Glomerular endothelial cell (primary cell): ENCODE measurements at places on chromosomes 1 and 21.

DNA sequence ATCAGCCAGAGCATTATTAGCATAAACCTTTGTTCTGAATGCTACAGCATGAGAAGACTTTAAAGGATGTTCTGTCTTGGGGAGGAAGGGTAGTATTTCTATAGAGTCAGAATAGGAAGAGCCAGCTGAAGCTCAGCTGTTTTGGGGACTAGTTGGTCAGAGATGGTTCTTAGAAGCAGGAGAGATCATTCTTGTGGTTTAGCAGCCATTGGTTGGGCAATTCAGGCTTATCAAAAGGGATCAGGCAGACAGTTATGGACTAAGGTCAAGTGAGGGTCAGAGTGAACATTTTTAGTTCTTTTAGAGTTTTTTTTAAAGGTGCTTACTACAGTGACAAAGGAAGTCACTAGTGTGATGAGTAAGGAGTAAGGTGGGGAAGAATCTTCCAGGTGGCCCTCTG is 245.5 kb downstream of the RPS6KC1 start:
- no peak for DNase-seq

DNA sequence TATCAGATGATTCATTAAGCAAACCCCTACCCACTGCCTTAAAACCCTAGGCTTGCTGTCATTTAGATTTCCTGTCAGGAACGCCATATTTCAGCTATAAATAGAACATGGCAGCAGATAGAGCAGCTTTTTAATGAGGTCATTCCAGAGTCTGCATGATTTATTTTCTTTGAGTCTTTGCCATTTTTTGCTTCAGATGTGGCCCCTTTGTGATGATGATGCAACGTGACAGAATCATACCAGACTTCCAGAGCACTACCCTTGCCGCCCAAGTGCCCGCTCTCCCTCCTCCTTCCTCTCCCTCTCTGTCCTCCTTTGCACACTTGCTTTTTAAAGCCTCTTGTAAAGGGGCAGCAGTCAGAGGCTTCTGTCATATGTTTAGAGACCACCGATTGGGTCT is 55.5 kb upstream of the TRIM67 start:
- peak; percentile 36 for DNase-seq

- DNase-seq: no peak
These were observed 64.6 kb downstream of the BRINP2 start for GRCh38 chr1:177235350-177235749.

DNA sequence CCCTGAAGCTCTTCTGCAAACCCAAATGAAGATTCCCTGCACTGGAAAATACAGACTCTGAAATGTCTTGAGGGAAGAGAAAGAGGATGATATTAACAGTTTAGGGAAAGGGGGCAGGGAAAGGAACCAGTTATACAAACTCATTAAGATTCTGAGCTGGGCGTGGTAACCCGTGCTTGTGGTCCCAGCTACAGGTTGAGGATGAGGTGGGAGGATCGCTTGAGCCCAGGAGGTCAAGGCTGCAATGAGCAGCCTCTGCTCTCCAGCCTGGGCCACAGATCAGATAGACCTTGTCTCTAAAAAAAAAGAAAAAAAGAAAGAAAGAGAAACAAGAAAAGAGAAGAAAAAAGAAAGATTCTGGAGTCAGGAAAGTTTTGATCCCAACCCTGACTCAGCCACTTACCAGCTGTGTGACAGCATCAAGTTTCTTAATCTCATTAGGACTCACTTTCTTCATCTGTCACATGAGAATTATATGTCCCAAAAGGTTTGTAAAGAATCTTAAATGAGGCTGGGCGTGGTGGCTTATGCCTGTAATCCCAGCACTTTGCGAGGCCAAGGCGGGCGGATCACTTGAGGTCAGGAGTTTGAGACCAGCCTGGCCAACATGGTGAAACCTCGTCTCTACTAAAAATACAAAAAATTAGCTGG is 53.9 kb downstream of the OPTC start:
- no peak for DNase-seq

GRCh38 chr1:10664251-10664650 is 132.2 kb downstream of the CASZ1 start:
- DNase-seq: no peak

- DNase-seq: no peak
These were observed 10.2 kb downstream of the PTPN14 start for GRCh38 chr1:214541206-214541605.

DNA sequence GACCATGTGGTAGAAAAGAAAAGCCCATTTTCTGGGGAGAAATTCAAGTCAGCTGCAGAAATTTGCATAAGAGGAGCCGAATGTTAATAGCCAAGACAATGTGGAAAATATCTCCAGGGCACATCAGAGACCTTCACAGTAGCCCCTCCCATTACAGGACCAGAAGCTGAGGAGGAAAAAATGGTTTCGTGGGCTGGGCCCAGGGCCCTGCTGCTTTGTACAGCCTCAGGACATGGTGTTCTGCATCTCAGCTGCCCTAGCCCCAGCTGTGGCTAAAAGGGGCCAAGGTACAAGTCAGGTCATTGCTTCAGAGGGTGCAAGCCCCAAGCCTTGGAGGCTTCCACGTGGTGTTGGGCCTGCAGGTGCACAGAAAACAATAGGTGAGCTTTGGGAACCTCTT is 108.3 kb downstream of the DMRTB1 start:
- DNase-seq: no peak

DNA sequence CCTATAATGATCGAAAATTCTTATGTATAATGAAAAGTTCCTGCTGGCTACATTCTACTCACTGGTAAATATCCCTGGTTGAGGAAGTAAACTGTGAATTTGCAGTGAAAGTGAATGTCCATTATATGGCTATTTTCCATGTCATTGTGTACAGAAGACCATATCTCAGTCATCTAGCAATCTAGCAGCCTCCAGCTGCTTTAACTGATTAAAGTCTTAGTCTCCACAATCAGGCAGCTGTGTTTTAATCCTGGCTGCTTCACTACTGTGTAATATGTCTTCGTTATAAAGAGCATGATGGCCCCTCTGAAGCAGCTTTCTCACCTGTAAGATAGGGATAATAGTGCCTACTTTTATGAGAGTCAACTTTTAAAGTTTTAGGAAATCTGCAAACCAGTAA is 11.4 kb downstream of the CLCA2 start:
- no peak for DNase-seq

GRCh38 chr1:162390396-162391185 is 9.1 kb downstream of the C1orf226 start:
- no peak for DNase-seq

DNA sequence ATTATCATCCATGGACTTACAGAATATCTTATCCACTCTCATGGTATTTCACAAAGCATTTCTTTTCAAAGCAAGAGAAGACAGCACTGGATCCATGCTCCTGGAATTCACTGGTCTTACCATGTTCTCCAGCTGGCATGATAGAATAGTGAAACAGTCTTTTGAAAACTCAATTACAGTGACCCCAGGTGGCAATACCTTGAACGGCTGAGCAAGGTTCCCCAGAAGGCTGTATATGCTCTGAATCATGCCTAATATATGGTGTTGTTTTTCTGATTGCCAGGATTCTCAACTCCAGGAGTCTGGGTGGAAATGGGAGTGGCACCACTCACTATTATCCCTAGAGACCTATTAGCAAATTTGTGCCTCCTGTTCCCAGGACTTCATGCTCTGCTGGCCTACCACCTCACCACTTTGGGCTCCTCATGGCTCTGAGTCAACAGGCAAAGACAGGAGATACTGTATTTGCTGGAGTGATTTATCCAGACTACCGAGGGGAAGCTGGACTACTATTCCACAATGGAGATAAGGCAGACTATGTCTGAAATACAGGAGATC is 87.6 kb downstream of the CATSPERE start:
- no peak for DNase-seq

DNA sequence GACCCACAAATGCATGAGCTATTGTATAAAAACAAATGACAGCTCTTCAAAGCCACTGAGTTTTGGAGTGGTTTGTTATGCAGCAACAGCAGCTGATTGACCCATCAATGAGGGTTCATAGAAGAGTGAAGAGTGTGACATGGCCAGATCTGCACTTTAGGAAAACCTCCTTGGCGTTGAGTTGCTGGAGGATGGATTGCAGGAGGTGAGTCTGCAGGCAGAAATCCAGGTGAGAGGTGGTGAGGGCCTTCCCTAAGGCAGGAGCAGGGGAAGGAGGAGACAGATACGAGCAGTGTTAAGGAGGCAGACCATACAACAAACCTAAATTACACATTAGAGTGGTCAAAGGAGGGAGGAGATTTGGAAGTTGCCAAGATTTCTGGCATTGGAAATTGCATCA is 169.3 kb upstream of the CSF3R start:
- DNase-seq: no peak

DNA sequence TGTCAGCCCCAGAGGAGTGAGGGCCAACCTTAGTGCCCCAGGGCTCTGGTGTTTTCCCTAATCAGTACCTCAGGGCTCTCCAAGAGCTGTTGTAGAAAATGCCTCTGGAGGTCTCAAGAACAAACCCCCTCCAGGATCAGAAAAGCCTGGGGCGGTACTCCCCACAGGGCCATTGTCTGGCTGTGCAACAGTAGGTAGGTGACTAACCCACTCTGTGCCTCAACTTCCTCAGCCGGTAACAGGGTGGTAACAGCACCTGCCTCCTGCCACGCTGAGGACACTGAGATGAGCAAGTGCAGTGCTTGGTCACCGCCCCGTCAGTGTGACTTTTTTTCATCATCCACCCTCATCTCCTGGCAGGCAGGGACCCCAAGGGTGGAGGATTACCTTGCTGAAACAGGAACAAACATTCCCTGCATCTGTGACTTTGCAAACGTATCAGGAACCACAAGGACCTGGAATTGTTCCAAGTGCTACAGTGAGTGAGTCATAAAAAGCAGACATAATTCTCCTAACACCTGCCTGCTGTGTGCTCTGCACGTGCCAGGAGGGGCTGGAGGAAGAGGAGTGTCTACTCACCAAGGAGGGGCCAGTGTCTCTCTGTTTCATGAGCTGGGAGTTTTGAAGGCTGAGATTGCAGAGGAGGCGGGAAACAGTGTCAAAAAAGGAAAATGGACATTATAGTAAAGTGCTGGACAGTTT is 440.8 kb downstream of the NPHP4 start:
- DNase-seq: no peak

- no peak for DNase-seq
These were observed 43.4 kb upstream of the DIPK1A start for GRCh38 chr1:93004566-93005251.

- no peak for DNase-seq
These were observed 33.2 kb upstream of the PAX7 start for GRCh38 chr1:18597160-18598042.

- DNase-seq: no peak
These were observed 1.0 kb upstream of the JAM2 start for GRCh38 chr21:25637851-25638659.

DNA sequence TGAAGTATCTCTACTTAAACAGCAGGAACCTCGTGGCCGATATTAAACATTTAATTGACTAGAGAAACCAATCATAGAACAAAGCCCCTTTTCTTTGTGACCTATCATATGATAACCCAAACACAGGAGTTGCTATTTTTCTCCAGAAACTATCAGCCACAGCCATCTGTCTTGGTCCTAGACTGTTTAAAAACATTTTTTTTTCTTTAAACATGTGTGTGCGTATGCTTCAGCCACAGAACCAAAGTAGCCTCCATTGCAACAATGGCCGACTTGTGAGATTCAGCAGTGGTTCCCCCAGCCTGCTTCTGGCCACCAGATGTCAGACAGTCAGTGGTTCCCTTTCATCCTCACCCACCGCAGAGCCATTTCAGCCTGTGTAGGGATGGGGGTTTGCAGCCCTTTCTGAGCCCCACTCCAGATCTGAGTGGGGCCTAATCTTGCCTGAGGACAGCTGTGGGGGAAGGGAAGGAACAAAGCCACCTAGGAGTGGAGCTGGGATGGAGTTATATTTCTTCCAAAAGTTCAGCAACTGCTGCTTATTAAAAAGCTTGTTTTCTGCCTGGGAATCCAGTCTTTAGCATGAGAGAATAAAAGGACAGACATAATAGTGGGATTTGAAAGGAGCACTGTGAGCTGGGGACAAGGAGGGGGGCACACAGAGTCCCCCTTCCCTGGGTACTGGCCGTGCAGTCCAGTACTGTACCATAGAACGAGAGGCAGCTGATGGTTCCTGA is 11.7 kb upstream of the IGSF3 start:
- DNase-seq: no peak

DNA sequence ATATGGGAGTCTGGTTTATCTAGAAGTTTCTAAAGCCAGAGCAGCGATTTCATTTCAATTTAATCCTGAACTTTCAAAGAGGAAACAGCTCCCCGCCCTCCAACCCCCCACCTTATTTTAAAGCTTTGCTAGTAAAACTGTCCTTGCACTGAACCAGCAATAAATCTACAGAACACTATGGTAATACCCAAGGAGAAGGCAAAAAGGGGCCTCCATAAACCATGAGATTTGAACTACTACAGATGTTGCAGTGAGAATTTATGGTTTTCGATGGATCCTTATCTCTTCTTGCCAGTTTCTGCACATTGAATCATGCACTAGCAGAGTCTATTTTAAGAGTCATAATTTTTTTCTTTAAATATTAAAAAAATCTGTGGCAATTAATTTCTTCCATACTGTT is 64.8 kb upstream of the BEND5 start:
- no peak for DNase-seq

GRCh38 chr1:151005729-151006319 is 878 bp downstream of the MINDY1 start:
- no peak for DNase-seq

- DNase-seq: no peak
These were observed 162.0 kb downstream of the FGGY start for GRCh38 chr1:59458884-59459283.

- DNase-seq: no peak
These were observed 61.8 kb upstream of the DNAH14 start for GRCh38 chr1:224867715-224868114.

GRCh38 chr1:228782662-228783417 is 47.6 kb downstream of the RHOU start:
- no peak for DNase-seq

DNA sequence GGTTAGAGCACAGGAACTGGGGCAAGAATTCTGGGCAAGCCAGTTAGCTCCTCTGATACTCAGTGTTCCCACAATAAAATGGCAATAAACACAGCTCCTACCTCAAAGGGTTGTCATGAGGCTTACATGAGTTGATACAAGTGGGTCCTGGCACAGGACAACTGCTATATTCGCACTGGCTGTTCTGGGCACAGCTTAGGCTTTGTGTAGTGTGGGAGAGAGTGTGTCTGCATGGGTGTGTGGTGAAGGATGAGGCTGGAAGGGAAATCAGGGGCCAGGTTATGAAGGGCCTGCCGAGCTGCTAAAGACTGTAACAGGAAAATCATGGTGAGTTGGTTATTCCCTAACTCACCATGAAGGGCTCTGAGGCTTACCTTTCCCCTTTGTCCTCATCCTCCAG is 18.7 kb downstream of the ETV3 start:
- DNase-seq: no peak

GRCh38 chr1:206821493-206821892 is 43.9 kb upstream of the IL20 start:
- no peak for DNase-seq

GRCh38 chr1:42469727-42470126 is 6.6 kb downstream of the CCDC30 start:
- DNase-seq: no peak

DNA sequence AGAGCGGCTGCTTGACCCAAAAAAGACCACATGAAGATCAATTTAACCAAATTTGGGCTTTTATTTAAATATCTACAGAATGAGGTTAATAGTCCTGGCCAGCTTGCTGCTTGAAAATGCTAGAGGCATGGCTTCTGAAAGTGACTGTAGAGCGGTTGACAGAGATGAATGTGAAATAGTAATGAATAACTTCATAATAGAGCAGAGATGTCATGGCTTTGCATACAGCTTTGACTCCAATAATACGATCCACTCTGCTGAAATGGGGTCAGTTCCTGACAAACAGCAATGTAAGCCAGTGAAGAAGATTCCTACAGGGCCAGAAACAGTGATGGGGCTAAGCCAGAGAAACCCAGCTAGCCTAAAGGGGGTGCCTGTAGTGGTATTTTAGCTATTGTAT is 183.8 kb downstream of the PBX1 start:
- DNase-seq: no peak
